ENCODE measurements at places on chromosomes 5 and 9.
A peak's percentile ranks its signal among the peaks of the same experiment; 100 is the strongest.

- DNase-seq: no peak
Observed at GRCh38 chr9:29865764-29866313, 2292.6 kb upstream of the C9orf72 start.

DNA sequence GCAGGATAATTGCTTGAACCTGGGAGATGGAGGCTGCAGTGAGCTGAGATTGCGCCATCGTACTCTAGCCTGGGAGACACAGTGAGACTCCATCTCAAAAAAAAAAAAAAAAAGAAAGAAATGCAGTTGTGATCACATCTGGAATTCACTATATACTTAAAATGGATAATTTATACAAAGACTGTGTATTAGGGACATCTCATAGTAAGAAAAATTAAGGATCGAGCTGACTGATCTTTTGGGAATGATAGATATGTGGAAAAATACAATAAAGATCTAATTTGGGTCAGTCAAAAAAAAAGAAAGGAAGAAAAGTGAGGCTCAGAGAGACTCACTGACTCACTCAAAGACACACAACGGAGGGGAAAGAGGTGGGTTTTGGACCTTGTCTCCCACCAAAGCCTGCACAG lies 73.2 kb upstream of the STXBP1 start:
- no peak for DNase-seq

DNA sequence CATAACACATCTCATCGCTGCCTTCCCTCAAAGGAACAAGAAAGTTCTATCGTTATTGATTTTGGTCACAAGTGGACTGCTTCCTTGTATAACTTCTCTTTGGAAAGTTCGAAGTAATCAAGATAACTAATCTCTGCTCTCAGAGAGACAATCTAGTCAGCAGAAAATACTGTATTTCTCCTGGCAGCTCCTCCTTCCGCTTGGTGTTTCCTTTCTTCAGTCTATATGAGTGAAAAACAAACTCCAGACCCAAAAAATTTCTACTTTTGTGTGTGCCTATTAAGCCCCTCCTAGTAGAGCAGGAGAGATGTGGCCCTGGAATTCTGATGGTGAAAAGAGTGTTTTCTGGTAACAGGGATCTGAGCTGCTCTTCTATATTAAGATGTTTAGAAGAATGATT lies 24.5 kb downstream of the OSTF1 start:
- no peak for DNase-seq

DNA sequence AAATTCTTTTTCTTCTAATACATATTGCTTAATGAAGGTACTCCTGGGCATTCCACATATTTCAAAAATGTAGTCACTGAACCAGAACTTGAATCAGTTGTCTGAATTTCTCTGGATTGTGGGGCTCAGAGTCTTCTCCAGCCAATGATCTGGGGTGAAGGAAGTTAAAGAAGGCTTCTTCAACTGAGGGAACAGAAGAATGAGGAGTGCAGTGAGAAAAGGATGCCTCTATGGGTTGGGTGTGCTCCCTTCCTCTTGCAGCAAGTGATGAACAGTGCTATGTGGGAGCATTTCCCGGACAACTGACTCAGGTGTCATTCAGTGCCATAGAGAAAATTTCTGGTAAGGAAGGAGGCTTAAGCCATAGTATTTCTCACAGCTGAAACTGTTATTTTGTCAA lies 7.9 kb downstream of the LNPEP start:
- no peak for DNase-seq

- DNase-seq: no peak
Observed at GRCh38 chr9:31745886-31746285, 638.6 kb upstream of the ACO1 start.

DNA sequence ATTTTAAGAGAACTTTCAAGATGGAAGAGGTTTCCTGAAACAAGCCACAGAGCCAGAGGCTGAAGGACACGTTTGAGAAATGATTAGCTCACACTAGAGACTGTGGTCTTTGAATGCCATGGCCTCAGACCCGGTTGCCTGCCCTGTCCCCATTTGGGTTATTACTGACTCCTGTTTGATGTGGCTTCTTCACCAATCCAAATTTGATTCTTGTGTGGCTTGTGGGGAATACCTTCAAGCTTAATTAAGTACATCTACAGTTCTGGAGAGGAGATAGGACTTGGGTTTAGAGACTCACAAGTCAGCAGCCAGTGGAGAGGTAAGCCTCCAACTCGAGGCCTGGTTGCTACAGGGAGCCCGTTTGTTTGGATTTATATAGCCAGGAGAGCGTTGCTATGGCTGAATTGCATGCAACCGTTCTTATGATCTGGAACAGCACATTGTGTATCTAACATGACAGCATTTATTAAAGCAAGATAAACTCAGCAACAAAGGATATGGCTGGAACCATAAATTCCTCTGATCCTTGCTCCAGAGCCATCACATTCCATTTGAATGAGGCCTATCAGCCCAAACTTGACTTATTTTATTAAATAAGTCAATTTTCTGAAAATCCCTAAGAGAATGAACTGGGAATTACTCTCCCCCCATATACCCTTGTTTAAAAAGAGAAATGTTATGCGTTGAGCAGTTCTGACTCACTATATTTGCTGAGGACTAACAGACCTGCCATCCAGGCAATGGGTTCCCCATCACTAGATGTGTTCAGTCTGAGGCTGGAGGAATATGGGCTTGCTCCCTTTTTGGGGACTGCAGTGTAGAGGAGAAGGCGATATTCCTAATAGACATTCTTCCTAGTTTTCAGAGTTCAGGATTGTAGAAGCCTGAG lies 88.4 kb upstream of the TNFSF8 start:
- DNase-seq: no peak

- no peak for DNase-seq
Observed at GRCh38 chr5:150485693-150486401, 22.1 kb upstream of the NDST1 start.

- no peak for DNase-seq
Observed at GRCh38 chr9:124758691-124759090, 12.4 kb downstream of the NR6A1 start.

GRCh38 chr9:35756275-35757225 lies 2.5 kb upstream of the MSMP start:
- DNase-seq: no peak

DNA sequence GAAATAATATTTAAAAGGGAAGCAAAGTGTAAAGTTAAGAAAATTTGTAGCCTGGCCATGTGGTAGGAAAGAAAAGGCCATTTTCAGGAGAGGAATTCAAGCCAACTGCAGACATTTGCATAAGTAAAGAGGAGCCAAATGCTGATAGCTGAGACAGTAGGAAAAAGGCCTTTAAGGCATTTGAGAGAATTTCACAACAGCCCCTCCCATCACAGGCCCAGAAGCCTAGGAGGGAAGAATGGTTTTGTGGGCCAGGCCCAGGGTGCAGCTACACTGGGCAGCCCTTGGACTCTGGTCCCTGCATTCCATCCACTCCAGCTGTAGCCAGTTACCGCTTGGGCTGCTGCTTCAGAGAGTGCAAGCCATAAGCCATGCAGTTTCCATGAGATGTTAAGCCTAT lies 1556.8 kb downstream of the EFNA5 start:
- no peak for DNase-seq

DNA sequence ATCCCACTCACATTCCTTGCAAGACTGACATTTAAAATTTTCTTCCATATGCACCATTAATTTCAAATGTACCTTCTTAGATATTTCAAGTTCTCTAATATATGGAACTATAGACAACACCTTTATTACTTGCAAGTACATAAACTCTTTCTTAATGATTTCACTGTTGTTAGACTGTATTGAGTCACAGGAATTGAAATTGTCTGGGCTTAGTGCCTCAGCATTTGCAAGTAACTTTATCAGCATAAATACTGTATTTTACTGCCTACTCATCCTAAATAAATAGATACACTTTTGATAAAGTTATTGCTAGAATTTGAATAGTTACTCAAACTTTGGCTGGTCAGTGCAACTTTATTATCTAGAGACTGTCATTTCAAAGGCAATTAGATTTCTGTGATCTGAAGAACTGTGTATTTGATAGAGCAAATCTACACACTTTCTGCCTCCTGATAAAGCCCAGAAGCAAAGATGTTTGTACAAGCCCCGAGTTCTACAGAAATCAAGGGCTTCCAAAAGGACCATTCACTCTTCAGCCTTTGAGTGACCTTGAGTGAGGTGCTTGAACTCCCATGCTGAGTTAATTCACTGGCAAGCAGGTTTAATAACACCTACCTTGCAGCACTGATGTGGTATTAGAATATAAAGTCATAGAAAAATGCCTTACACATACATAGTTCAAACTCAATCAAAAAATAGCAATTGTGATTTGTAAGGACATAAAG lies 91.6 kb downstream of the COX7C start:
- DNase-seq: no peak

GRCh38 chr9:123020796-123021195 lies 12.7 kb upstream of the GPR21 start:
- no peak for DNase-seq

DNA sequence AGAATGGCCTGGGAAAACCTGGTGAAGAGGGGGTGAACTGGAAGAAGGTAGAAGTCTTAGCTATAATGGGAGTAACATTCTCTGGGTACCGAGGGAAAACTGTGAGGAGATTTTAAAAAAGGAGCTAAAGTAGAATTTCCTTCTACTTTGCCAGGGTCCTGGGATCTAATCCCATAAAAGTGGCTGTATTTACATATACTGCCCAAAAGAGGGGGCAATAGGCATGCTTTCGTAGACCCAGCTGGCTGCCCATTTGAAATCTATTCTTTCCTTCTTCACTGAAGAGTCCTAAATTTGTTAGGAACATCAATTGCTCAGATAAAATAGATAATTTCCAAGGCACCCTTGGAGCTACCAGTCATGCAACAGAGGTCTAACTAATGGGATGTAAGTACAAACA lies 159.2 kb downstream of the CDC42SE2 start:
- peak; percentile 4 for DNase-seq

GRCh38 chr5:3511519-3511918 lies 84.1 kb upstream of the IRX1 start:
- no peak for DNase-seq

- DNase-seq: no peak
Observed at GRCh38 chr9:4509590-4509984, 19.3 kb downstream of the SLC1A1 start.

DNA sequence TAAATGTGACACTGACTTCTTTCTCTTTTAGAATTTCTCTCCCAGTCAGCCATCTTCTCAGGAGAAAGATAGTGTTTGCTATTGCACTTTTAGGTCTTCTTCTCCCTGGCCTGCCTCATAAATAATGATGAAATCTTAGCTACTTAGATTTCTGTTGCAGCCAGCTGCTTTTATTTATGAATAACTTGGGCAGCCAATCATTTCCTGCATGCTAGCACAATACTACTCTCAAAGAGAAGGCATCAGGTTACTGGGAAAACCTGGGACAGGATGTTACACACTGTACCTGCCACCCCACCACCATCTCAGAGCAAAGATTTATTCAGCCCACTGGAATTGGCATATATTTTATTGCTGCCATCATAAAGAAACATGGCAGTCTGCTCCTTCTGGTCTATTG lies 266.6 kb downstream of the PRELID2 start:
- DNase-seq: no peak

- no peak for DNase-seq
Observed at GRCh38 chr5:97266576-97266975, 83.5 kb upstream of the RIOK2 start.

GRCh38 chr5:79955356-79955895 lies 35.6 kb downstream of the MTX3 start:
- DNase-seq: no peak

GRCh38 chr5:133238426-133239205 lies 186.8 kb downstream of the HSPA4 start:
- DNase-seq: no peak

- DNase-seq: no peak
Observed at GRCh38 chr9:68844157-68844556, 139.1 kb downstream of the PIP5K1B start.

- no peak for DNase-seq
Observed at GRCh38 chr5:122972877-122973276, 63.6 kb downstream of the PPIC start.

DNA sequence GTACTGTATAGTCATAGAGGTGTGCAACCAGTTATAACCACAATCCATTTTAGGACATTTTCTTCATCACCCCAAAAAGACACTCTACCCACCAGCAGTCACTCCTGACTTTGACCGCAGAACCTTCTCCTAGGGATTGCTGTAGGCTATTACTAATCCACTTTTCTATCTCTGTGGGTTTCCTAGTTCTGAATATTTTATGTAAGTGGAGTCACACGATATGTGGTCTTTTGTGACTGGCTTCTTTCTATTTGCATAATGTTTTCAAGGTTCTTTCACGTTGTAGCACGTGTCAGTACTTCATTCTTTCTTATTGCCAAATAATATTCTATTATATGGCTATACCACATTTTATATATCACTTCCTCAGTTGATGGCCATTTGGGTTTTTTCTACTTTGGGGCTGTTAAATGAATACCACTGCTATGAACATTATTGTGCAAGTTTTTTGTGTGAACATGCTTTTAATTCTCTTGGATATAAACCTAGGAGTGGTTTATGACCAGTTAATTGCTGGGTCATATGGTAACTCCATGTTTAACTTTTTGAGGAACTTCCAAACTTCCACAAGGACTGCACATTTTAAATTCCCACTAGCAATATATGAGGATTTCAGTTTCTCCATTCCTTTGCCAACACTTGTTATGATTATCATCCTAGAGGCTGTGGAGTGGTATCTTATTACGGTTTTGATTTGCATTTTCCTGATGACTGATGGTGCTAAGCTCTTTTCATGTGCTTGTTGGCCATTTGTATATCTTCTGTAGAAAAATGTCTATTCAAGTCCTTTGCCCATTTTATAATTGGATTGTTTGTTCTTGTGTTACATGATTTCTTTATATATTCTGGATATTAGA lies 37.8 kb downstream of the MRRF start:
- no peak for DNase-seq

- no peak for DNase-seq
Observed at GRCh38 chr5:72537166-72537565, 30.0 kb upstream of the ZNF366 start.

DNA sequence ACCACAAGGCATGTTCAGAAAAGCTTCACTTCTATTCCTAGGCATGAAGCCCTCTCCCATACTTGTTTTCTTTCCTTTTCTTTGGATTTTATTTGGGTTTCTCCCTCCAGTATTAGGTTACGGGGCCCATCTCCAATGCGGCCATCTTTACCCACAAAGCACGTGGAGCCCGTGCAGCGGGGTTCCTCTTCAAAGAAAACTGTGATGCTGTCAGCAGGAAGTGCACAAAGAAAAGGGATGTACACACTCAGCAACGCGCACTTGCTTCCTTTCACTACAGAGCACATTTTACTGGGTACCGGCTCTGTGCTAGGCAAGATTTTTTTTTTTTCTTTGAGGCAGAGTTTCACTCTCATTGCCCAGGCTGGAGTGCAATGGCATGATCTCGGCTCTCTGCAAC lies 106.6 kb downstream of the COL23A1 start:
- no peak for DNase-seq
